ENCODE measurements at places on chromosomes 5 and 9.

DNA sequence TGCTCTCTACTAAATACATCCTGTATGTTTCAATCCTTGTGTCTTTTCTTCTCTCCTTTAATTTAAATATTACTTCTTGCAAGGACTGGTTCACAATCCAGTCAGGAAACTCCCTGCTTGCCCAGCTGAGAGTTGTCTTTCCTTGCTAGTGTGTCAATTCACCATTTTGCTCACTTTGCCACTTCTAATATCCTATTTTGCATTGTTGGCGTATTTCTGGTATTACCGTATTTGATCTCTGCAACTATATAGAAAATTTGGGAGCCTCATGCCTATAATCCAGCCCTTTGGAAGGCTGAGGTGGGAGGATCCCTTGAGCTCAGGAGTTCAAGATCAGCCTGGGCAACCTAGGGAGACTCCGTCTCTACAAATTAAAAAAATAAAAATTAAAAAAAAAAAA lies 90.5 kb upstream of the TTC23L start:
- no peak for DNase-seq

DNA sequence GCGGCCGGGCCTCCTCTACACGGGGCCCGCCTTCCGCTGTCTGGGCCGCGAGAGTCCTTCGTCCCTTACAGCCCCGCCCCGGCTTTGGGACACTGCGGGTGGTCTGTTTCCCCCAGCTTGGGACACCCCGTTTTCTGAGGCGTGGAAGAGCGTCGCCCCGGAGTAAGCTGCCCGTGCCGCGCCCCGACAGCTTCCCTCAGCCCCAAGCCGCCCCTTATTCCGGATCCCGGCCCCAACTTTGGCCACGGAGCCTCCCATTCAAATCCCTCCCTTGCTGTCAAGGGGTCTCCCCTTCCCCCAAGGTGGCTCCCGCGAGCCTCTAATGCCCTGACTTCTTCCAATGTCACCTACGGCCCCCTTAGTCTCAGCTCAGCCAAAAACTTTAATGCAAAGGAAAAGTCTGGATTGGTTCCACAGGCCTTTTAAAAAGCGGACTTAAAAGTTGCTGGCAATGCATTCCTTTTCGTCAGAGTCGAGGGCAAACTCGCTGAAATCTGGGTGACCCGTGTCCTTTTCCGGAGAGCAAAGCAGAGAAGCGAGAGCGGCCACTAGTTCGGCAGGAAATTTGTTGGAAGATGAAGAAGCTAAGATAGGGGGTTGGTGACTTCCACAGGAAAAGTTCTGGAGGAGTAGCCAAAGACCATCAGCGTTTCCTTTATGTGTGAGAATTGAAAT lies 19.8 kb downstream of the EXOSC2 start:
- DNase-seq = no peak

DNA sequence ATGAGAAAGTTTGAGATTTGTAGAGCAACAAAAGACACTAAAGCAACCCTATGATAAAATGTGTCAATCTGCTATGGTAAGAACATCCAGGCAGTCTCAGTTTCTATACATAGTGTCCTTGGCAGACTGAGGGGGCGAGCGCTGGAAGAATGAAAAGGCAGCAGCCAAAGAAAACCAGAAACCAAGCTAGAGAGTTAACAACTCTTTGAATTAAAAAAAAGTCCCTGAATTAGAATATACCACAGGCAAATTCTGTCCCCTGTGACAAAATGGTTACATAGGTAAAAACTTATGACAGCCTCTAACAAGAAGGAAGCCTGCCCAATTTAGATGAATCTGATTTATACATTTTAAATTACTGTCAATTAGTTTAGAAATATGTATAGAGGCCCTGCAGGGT lies 106.7 kb downstream of the OXCT1 start:
- DNase-seq = no peak

- no peak for DNase-seq
Observed at GRCh38 chr9:137634016-137634415, 15.2 kb downstream of the EHMT1 start.

- DNase-seq = no peak
Observed at GRCh38 chr5:167452136-167452535, 839.3 kb upstream of the WWC1 start.

- peak; percentile 79 for DNase-seq
Observed at GRCh38 chr9:82271106-82271561, 282.6 kb downstream of the SPATA31D1 start.

- no peak for DNase-seq
Observed at GRCh38 chr5:90645024-90645610, 86.5 kb downstream of the ADGRV1 start.

DNA sequence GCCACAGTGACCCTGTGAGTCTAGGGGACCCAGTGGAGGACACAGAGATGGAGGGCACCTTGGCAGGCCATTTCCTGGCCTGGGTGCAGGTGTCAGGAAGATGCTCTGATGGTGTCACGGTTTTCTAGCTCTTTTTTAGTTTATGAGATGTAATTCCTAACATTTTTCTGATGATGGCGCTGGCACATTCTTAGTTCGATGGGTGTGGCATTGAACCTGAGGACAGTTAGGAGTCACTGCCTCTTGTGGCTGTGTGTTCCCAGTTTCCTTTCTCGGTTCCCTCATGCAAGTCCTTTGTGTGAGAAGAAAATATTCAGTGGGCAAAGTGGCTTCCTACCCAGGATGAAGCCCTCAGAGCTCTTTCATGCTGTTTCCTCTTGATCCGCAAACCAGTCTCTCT lies 129.4 kb upstream of the ICE1 start:
- no peak for DNase-seq

DNA sequence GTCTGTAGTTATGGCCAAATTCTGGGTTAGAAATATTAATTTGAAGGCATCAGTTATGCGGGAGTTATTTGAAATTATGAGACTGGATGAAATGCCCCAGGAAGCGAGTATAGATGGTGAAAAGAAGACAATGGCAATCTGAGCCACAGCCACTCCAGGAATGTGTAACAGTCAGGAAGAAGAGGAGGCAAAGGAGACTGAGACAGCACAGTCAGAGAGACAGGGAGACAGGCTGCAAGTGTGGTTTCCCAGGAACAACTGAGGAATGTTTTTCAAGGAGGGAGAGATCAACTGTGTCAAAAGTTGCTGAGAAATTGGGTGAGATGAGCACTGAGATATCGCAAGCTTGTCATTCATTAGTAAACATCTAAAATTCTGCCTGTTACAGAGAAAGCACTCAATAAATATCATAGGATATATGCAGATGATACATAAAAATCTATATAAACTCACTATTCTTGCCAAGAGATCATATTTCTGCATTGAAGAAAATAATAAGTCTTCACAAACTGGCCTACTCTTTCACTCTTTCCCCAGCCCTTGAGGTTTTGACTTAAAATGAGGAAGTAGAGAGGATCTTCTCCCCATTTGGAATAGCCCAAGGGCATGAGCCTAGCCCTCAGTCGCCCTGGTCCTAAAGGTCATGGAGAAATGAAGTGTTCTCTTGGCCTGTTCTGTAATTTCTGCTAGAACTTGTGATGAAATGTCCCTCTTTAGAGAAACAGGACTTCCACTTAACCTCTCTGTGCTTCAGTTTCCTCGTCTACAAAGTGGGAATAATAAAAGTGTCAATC lies 48.5 kb upstream of the RLN1 start:
- no peak for DNase-seq

Measured in AG09319 (cell line).